ENCODE measurements at places on chromosomes 4 and X.

- no peak for DNase-seq
Measured at GRCh38 chrX:15241301-15241700, 28.6 kb downstream of the ASB9 start.

DNA sequence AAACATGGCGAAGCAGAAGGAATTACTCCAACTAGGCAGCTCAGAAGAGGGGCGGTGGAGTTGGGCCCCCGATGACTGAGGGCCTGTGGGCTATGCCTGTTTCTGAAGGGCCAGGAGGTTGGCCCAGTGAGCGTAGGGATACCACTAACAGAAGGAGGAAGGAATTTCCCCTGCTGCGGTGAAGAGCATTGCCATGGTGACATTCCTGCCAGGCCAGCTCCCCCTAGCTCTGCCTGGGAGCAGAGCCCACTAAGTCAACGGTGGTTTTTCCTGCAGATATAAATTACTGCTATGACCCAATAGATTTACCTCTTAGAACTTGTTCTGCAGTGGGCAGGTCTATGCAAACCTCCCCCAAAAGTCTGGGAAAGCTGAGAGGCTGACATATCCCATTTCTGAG lies 28.9 kb upstream of the HMX1 start:
- DNase-seq = no peak

DNA sequence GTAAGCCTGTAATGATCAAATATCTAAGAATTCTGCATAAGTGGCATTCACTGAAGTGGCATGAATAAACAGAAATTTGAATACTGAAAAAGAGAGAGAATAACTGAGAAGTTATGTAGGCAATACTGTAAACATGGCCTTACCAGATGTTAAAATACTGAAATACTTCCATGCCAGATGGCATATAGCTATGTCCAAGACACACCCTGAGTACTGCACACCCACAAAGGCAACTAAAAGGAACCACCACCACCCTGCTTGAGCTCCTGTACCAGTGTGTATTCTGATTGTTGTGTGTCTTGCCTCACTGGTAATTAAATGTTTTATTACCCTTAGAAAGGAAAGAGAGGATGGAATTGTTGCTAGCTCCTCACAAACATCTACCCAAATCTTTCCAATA lies 192.1 kb downstream of the ADAMTS3 start:
- no peak for DNase-seq

- no peak for DNase-seq
Measured at GRCh38 chr4:186634591-186635128, 79.3 kb upstream of the MTNR1A start.

DNA sequence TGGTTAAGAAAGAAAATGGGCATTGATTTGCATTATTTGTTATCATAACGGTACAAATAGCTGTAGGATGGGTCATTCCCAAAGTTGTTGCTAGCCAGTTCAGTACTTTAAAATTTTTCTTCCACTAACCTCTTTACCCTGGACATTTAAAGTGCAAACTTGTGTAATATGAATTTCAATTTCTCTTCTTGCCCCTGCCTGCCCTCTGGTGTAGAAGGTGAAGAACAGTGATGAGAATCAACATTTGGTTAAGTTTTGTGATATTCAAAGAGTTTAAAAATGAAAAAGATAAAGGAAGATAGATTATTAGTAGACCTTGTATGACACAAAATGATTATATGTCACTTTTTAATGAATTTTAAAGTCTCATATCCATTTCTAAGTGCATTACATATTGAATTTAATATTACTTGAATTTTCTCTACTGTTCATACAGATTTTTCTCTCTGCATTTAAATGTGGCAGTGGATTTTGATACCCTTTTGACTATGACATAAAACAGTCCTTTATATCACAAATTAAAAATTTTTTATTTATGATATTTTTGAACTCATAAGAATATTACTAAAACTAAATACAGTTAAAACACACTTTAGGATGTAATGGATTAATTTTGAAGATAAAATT lies 337.7 kb downstream of the BMPR1B start:
- peak; percentile 13 for DNase-seq

- DNase-seq = no peak
Measured at GRCh38 chr4:87983996-87984395, 8.5 kb downstream of the SPP1 start.

DNA sequence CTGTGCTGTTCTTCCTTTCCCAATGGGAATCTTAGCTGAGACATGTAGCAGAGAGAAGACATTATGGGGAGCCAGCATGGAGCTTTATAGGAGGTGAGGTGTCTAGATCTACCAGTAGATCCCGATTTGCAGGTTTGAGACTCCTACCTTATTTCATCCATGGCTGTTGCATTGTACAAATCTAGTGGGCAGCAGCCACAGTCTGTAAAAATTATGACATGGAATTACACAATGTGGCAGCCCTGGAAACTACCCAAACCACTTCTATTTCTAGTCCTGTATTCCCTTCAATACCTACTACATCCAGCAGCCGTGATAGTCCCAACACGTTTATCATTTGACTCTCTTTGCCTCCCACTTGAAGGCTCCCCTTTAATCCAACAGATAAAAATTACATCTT lies 8.1 kb downstream of the ATP7A start:
- DNase-seq = no peak

GRCh38 chrX:21955403-21956189 lies 15.1 kb downstream of the SMS start:
- no peak for DNase-seq
